AG04450 (cell line): ENCODE measurements at places on chromosomes 12 and 14. TPM values are rescaled to one million over a fixed set of nuclear protein-coding genes. Genes with fewer than 3 reads are reported as not detected.
A peak's percentile ranks its signal among the peaks of the same experiment; 100 is the strongest.

The CHGA gene
- polyA plus RNA-seq = not detected in 2 replicates

The TSHR gene
- not detected in 2 replicates for polyA plus RNA-seq

The PRB2 gene
- not detected in 2 replicates for polyA plus RNA-seq

The SLC17A8 gene
- polyA plus RNA-seq = not detected in 2 replicates

The TMTC1 gene
- polyA plus RNA-seq = 59.8 and 66.8 TPM in 2 replicates

The GMFB gene
- 34.2 and 49.2 TPM in 2 replicates for polyA plus RNA-seq

DNA sequence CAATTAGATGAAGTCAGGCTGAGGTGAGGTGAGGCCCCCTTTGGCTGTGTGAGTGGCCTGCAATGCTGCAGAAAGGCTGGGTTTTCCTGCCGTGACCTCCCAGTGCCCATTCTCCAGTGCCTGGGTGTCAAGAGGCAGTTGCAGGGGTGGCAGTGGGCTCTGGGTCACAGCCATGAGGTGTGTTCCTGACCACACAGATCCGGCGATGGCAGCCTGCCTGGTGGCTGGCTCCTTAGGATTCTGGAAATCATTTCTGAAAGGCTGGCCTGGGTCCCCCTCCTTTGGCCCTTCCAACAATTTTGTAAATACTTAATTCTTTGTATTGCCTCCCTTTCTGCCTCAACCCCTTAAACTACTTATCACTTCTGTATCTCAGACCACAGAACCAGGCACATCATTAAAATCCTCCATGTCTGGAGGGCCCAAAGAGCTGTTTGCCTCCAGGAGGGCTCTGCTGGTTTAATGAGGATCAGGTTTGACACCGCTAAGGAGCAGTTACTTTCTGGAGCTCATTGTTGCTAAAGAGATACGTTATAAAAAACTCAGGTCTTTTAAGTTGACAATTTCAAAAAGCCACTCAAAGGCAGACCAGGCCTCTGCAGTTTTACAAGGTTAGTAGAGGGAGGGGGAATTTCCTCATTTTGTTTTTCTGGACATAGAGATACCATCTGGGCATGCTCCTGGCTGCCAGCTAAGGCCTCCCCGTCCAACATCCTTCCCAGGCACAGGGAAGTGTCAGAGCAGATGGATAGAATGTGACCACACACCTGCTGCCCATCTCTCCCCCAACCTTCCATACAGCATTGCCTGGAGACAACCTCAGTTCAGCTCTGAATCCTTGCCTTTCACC lies 204.4 kb downstream of the FOXN3 start:
- DNase-seq = no peak

- DNase-seq = no peak
Observed at GRCh38 chr12:125564753-125565152, 499.5 kb downstream of the AACS start.

DNA sequence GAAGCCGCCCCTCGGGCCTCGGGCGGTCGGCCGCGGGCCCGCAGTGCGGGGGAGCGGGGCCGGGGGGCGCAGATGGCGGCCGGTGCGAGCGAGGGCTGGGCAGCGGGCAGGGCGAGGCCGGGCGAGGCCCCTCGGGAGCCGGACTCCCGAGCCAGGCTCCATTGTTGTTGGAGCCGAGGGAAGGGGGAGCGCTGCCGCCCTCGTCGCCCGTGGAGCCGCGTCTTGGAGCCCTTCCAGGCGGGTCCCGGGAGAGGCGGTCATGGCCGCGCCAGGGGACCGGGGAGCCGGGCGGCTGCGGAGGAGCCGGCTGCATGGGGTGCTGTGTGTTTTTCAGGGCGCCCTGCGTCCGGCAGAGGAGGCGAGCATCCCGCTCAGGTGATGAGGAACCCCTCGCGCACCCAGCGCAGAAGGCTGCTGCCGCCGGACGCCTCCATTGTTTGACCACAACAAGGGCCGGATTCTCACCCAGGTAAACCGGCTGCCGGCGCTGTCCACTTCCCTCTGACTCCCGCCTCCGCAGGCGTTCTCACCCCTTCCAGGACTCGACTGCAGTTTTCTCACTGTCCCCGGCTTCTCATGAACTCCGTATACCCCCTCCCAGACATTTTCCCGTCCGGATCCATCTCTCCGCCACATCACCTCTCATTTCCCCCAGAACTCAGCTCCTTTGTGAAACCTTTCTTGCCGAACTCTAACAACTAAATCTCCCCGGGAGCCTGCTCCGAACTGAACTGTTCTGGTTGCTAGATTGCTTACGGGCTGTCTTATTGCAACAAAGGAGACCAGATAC lies 732 bp downstream of the ZNF664 start:
- DNase-seq = no peak

DNA sequence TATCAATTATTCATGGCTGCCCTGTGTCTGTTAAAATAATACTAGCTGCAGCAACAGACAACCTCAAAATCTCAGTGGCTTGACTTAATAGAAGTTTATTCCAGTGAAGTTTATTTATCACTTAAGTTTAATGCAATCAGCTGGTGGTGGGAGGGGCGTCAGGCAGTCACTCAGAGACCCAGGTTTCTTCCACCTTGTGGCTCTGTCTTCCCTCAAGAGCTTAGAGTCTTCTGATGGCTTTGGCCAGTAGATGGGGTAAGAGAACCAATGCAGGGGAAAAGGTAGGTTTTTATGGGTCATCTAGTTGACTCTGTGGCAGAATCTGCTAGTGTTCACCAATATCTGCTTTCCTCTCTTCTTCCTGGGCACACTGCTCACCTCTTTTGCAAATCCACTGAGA lies 668.9 kb downstream of the AACS start:
- no peak for DNase-seq

- no peak for DNase-seq
Observed at GRCh38 chr14:50728836-50729235, 60.7 kb upstream of the SAV1 start.

DNA sequence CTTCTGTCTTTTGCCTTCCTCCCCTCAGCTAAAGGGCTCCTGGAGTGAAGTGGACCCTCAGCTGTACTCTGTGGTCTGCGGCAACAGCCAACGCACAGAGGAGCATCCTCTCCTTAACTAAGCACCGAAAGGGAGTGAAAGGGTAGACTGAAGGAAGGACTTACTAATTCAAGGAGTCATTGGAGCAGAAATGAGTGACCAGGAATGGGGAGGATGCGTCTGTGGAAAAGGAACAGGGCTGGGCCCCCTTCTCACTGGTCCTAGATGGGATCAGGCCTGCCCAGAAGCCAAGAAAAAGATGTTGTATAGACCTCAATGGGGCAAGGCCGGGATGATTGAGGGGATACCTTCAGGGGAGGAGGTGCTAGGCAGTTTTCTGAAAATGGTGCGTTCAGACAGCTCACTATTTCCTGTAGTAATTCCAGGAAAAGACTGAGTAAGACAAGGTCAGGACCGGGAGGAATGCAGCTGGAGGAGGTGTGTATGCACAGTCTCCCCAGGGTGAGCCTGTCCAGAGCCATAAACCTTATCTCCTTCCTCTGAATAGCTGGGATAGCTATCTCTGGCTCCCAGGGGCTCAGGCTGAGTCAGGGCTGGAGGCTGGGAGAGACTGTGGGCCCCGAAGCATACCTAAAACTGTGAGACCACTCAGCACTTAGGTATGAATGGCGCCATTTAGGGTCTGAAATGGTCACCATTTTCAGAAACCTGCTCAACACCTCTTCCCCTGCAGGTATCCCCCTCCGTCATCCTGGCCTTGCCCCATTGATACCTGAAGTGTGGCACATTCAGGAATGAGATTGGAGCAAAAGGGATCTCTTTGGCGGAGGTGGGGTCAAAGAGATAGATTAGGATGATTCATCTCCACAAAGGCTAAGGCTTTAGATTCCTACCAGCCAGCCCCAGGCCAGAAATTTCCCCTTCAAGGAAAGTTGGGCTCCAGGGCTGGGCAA lies 20.2 kb upstream of the KRT8 start:
- DNase-seq = peak; percentile 62

GRCh38 chr14:81625343-81625742 lies 91.7 kb upstream of the SEL1L start:
- no peak for DNase-seq

DNA sequence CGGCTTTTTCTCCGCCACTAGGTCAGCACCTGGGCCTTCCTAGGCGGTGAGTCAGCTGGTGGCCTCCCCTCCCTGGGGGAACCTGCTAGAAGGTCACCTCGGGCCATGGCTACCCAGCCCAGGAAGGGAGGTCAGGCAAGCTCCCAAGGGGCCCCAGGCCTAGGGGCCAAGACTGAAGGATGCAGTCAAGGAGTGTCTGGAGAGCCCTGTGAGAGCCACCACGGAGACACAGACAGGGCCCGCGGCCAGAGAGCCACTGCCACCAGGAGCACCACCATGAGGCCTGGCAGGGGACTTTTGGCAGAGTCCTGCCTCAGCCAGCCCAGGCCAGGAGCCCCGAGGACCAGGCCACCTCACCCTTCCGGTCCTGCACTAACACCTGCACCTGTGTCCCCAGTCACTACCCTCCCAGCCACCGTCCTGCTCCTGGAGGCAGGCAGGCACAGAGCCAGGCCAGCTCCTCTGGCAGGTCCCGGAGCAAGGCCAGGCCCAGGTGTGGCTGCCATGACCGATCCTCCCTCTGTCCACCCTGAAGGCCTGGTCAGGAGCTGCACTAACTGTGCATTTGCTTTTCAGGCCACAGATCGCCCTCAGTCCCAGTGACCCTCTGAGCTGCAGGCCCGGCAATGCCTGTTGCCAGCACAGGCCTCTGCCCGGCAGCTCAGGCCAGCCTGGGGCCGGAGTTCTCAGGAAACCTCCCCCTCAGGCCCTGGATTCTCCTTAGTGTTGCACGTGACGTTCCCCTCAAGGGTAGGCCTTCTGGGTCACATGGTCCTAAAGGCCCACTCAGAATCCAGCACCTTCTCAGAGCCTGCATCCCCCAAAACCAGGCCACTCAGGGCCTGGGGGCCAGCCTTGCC lies 6.9 kb downstream of the PHETA1 start:
- no peak for DNase-seq

DNA sequence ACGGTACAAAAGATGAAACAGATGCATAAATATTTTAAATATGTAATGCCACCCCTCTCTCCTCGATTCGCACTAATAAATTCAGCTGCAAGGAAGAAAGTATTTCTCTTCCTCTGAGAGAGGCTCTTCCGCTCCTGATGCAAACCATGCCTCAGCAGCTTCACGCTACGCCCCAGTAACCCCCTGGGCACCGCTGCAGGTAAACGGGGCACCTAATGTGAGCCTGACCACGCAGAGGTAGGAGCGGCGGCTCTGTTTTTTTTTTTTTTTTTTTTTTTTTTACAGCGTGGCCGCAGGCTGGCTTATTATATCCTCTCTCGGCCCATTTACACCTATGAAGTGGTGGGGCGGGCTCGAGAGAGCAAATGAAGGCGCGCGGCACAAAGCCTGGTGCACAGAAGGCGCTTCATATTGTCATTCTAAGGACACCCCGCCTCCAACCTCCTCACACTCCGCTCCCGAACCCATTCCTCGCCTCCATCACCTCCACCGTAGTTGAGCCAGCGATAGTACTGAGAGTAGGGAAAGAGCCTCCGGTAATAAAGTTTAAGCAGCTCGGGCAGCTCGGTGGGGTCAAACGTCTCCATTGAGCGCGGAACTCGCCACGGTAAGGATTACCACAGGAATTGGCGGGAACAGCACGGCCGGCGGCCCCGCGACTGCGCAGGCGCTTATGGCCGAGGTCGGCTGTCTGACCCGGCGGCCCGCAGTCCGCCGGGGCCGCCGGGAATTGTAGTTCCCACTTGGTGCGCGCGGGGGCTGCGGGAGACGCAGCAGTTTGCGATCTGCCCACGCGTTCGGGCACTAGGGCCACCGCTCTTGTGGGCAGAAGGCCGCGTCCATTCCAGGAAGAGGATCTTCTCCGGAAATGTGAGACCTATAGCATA lies at the start of gene PRIM1:
Gene PRIM1 (minus strand): TSS at position 612 of the 887 bp plus-strand sequence. CDS start 25 bp downstream, at position 587.
- DNase-seq = peak; percentile 10

GRCh38 chr12:60752589-60752988 lies 1156.8 kb downstream of the SLC16A7 start:
- DNase-seq = no peak

GRCh38 chr12:94875525-94875924 lies 128.0 kb downstream of the NDUFA12 start:
- DNase-seq = no peak

- no peak for DNase-seq
Observed at GRCh38 chr12:111368291-111368787, 556 bp downstream of the PHETA1 start.

- DNase-seq = no peak
Observed at GRCh38 chr12:8722286-8722800, 24.6 kb downstream of the RIMKLB start.

DNA sequence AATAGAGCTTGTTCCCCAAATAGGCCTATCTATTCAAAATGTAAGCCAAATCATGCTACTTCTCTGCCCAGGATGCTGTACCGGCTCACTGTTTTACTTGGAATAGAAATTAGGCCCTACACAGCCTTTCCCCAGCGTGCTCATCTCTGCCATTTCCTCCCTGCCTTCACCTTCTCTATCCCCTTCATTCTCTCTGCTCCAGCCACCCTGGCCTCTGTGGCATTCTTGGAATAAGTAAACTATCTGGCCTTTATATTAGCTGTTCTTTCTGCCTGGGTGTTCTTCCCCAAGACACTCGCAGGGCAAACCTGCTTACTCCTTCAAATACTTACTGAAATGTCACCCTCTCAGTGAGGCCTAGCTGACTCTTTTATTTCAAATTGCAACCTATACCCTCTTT lies 30.9 kb upstream of the DYRK2 start:
- DNase-seq = no peak

GRCh38 chr14:73842851-73843250 lies 8.8 kb upstream of the PTGR2 start:
- DNase-seq = no peak
